Large intestine (tissue), 12 donors: ENCODE measurements at places on chromosomes 6 and 20. TPM values are rescaled to one million over a fixed set of nuclear protein-coding genes. Genes with fewer than 3 reads are reported as not detected.

The ENPP3 gene
- polyA plus RNA-seq: 43.7 TPM

The NT5E gene
- polyA plus RNA-seq: 4.9 TPM

The VTA1 gene
- polyA plus RNA-seq: 73.9 TPM

The SPTLC3 gene
- polyA plus RNA-seq: 42.0 TPM

The MMS22L gene
- 11.7 TPM for polyA plus RNA-seq

The CAGE1 gene
- polyA plus RNA-seq: 0.03 TPM

The BPIFB4 gene
- polyA plus RNA-seq: 0.12 TPM

The PRSS16 gene
- 7.9 TPM for polyA plus RNA-seq

The WFDC10B gene
- polyA plus RNA-seq: not detected

The BEND6 gene
- polyA plus RNA-seq: 1.2 TPM

The DNAH8 gene
- 0.01 TPM for polyA plus RNA-seq
